ENCODE measurements at places on chromosomes 1 and 21. TPM values are rescaled to one million over a fixed set of nuclear protein-coding genes. Genes with fewer than 3 reads are reported as not detected.

Gene PERM1
- not detected for total RNA-seq

Gene S100A14
- total RNA-seq: not detected

Gene DTL
- total RNA-seq: 84.3 TPM

Gene GUCA2A
- total RNA-seq: not detected

Gene LCE3E
- total RNA-seq: not detected

Gene S100A9
- total RNA-seq: not detected

Gene GLUL
- total RNA-seq: 266 TPM

DNA sequence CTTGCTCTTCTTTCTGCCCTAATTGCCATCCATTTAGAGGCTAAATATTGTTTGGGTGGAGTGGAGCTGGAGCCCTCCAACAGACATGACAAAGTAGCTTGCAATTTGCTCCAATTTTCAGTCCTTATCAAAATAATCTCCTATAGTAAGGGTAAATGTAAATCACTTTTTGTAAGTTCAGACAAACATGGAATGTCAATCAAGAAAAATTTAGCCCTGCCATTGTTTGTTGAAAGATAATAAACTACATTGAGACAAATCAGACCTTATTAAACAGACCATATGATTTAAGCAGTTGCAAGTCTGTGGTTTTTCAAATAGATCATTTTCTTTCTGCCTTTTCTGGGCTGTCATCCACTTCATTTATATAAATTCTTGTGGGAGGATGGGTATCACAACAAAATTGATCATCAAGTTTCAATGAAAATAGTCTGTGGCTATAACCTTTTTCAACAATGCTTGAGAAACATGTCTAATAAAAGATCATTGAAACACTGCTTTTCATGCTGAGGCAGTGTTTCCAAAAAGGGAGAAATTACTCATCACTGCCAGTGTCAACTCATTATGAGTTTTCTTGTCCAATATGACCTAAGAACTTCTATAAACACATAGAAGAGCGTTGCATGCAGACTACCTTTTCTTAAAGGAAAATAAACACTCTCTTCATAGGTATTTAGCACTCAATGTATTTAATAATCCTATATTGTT lies 1152.0 kb upstream of the B3GALT2 start:
- no peak overlapping the region for H3K27ac ChIP-seq
- no peaks in the 10 kb centered on the region for H3K4me1 ChIP-seq
- H3K27me3 ChIP-seq: no peaks in the 10 kb centered on the region
- no peak for DNase-seq
- H3K4me3 ChIP-seq: no peak overlapping the region

- H3K4me1 ChIP-seq: no peaks in the 10 kb centered on the region
- no peaks in the 10 kb centered on the region for H3K27me3 ChIP-seq
- H3K27ac ChIP-seq: no peak overlapping the region
- no peaks in the 10 kb centered on the region for H3K36me3 ChIP-seq
- no peak overlapping the region for H3K4me3 ChIP-seq
- peak; percentile 43 for DNase-seq
Measured at GRCh38 chr1:53655931-53656746, 82.8 kb downstream of the GLIS1 start.

- H3K4me1 ChIP-seq: peaks cover 19% of the 10 kb centered on the region
- no peak for DNase-seq
- no peak overlapping the region for H3K27ac ChIP-seq
- H3K36me3 ChIP-seq: no peaks in the 10 kb centered on the region
- no peak overlapping the region for H3K4me3 ChIP-seq
Measured at GRCh38 chr1:24693827-24694379, 50.8 kb downstream of the SRRM1 start.

- H3K36me3 ChIP-seq: no peaks in the 10 kb centered on the region
- no peak overlapping the region for H3K27ac ChIP-seq
- no peak overlapping the region for H3K4me3 ChIP-seq
- H3K27me3 ChIP-seq: no peaks in the 10 kb centered on the region
Measured at GRCh38 chr1:184367427-184368038, 19.3 kb upstream of the C1orf21 start.

DNA sequence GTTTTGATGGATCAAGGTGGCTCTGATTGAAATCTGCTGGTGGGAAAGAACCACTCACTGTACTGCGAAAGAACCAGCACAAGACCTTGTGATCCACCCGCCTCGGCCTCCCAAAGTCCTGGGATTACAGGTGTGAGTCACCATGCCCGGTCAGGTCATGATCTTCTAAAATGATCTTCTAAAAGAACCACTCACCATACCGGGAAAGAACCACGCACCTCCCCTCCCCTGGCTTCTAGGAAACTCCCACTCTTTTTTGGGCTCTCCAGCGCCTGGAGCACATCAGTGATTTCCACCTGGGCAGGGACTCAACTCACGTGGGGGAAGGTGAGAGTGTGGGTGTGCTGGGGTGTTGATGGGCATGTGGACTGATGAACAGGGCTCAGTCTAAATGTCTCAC lies 7.9 kb upstream of the RAB7B start:
- DNase-seq: no peak
- no peak overlapping the region for H3K4me3 ChIP-seq
- H3K4me1 ChIP-seq: no peaks in the 10 kb centered on the region

DNA sequence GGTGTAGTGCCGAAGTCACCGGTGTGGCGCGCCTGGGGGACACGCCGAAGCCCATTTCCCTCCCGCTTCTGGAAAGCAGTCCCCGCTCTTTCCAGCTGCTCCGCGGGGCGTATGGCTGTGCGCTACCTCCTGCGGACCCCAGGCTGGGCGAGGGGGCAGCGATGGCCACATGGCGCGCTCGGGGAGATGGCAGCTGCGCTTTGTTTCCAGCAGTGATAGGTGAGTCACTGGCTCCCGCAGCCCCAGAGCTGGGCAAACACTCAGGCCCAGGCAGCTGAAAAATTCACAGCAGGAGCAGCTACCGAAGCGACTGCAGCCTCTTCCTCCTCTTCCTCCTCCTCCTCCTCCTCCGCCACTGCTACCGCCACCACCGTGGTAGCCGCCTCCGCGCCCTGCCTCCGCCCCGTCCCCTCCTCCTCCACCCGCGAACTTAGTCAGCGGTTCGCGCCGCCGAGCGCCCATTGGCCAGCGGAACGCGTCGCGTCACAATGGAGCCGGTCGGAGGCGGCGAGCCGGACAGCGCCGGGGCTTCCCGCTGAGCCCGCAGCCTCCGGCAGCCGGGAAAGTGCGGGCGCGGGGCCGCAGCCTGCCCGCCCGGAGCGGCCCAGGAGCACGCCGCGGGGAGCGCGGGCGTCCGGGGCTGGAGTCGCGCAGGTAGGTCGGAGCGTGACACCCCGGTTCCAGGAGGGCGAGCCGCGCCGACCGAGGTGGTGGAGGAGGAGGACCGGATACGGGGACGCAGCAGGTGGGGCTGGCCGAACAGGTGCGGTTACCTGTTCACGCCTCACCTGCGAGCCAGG lies at the start of gene LRRC8B:
Gene LRRC8B (plus strand): TSS at position 461 of the 800 bp plus-strand sequence. CDS start 57,822 bp downstream, outside the sequence.
- no peaks in the 10 kb centered on the region for H3K27me3 ChIP-seq
- no peaks in the 10 kb centered on the region for H3K36me3 ChIP-seq
- H3K27ac ChIP-seq: peak within 1 kb of the TSS; percentile 84
- peak; percentile 92 for DNase-seq

DNA sequence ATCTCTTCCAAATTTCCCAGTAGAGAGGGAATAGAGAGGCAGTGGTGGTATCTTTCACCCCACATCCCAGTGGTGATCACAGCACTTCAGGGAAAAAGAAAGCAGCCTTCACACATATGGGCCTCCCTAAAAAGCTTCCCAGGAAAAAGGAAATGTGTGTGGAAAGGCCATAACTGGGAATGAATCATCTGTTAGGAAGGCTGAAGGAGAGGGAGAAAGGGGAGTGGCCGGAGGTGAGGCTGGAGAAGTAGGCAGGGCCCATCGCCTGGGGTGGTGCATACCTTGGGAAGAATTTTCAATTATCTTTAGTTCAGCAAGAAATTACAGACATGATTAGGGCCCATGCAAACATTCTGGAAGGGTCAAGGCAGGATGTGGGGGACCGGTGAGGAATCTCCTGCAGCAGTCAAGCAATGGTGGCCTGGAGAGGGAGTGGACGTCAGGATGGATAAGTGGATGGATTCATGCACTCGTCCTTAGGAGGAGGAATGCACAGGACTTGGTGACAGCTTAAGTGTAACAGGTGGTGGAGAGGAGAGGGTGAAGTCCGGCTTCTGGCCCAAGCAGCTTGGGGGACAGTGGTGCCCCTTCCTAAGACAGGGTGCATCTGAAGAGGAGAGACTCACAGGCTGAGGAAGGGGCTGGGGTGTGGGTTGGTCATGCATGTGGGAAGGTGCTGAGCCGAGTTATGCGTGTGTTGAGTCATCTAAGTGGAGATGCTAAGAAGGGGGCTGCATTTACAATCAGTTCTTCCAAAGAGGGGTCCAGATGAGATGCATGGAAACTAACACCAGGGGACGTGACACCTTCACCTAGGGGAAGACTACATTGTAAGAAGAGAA lies 17.9 kb downstream of the HIVEP3 start:
- H3K36me3 ChIP-seq: no peaks in the 10 kb centered on the region
- DNase-seq: no peak
- H3K4me3 ChIP-seq: no peak overlapping the region
- H3K27ac ChIP-seq: no peak overlapping the region
- no peaks in the 10 kb centered on the region for H3K27me3 ChIP-seq

- H3K27ac ChIP-seq: no peak overlapping the region
- H3K36me3 ChIP-seq: no peaks in the 10 kb centered on the region
- no peaks in the 10 kb centered on the region for H3K4me1 ChIP-seq
- peak; percentile 19 for DNase-seq
- no peak overlapping the region for H3K4me3 ChIP-seq
- no peaks in the 10 kb centered on the region for H3K27me3 ChIP-seq
Measured at GRCh38 chr1:11784993-11785769, 20.6 kb downstream of the MTHFR start.

DNA sequence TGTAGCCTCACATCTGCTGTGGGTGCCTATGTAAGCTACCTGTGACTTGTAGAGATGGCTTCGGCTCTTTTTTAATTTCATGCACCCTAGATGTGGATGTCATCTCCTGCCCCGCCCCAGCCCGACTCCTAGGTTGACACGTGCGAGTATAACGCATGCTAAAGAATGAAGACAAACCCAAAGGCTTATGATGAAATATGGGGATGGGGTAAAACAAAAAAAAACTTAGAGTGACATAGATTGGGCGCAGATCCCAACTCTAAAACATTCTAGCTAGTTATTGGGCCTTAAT lies 613 bp upstream of the ERO1B start:
- no peaks in the 10 kb centered on the region for H3K4me1 ChIP-seq
- no peak for DNase-seq
- no peaks in the 10 kb centered on the region for H3K27me3 ChIP-seq
- no peak overlapping the region for H3K27ac ChIP-seq
- H3K36me3 ChIP-seq: no peaks in the 10 kb centered on the region

DNA sequence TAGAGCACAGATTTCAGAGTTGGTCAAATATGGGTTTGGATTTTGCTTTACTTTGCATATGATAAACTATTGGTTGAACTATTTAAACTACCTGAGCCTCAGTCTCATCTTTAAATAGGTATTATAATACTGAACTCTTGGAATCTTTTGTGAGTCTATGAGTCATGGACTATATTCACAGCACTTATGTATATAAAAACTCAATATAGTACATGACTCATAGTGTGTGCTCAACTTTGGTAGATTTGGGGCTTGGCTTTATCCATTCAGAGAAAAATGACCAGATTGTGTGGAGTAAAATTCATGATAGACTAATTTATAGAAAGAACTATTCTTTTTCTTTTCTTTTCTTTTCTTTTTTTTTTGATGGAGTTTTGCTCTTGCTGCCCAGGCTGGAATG lies 28.7 kb downstream of the FCRL3 start:
- DNase-seq: no peak
- H3K4me3 ChIP-seq: no peak overlapping the region
- no peaks in the 10 kb centered on the region for H3K4me1 ChIP-seq
- H3K27ac ChIP-seq: no peak overlapping the region
- no peaks in the 10 kb centered on the region for H3K27me3 ChIP-seq
- no peaks in the 10 kb centered on the region for H3K36me3 ChIP-seq

- DNase-seq: no peak
- H3K27me3 ChIP-seq: peaks cover 4% of the 10 kb centered on the region
- H3K4me3 ChIP-seq: no peak overlapping the region
- no peak overlapping the region for H3K27ac ChIP-seq
- H3K4me1 ChIP-seq: no peaks in the 10 kb centered on the region
- no peaks in the 10 kb centered on the region for H3K36me3 ChIP-seq
Measured at GRCh38 chr1:160064164-160064563, 5.8 kb downstream of the KCNJ10 start.

DNA sequence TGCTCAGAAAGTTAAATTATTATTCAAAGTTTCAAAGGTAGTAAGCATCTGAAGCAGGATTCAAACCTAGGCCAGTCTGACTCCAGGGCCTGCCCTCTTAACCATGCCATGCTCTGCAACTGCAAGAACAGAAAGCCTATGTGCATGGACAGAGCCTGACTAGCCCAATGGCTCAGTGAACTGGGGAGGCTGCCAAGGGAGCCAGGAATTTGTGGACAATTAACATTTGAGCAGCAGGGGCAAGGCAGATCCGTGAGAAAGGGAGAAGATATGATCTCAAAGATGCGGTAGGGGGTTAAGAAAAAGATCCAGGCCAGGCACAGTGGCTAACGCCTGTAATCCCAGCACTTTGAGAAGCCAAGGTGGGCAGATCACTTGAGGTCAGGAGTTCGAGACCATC lies 6.5 kb upstream of the ATP1A4 start:
- no peak overlapping the region for H3K27ac ChIP-seq
- H3K4me3 ChIP-seq: no peak overlapping the region
- DNase-seq: no peak
- H3K4me1 ChIP-seq: no peaks in the 10 kb centered on the region

DNA sequence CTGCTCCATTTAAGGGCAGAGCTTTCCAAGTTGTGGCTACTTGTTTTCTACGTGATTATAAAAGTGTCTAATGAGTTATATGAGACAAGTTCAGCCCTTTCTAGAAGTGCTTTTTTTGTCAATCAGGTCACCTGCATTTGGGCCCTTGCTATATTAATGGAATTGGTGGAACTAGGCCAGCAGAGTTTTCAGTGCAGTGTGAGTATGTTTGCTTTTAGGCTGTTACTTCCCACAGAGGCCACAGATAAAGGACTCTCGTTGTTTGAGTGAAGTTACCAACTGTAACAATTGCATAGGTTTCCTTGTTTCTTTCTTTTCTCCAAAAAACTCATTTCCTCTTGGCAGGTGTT lies 10.9 kb downstream of the SMAP2 start:
- H3K4me3 ChIP-seq: no peak overlapping the region
- H3K36me3 ChIP-seq: no peaks in the 10 kb centered on the region
- H3K4me1 ChIP-seq: peaks cover 85% of the 10 kb centered on the region
- no peaks in the 10 kb centered on the region for H3K27me3 ChIP-seq
- H3K27ac ChIP-seq: peak overlapping the region; percentile 93
- DNase-seq: no peak

GRCh38 chr1:97192872-97193572 lies 471.4 kb downstream of the PTBP2 start:
- H3K4me1 ChIP-seq: peaks cover 36% of the 10 kb centered on the region
- H3K27ac ChIP-seq: no peak overlapping the region

GRCh38 chr1:115084902-115085511 lies 4.3 kb downstream of the TSPAN2 start:
- H3K27ac ChIP-seq: no peak overlapping the region
- no peak overlapping the region for H3K4me3 ChIP-seq
- H3K4me1 ChIP-seq: peaks cover 3% of the 10 kb centered on the region

- H3K36me3 ChIP-seq: no peaks in the 10 kb centered on the region
- no peak overlapping the region for H3K4me3 ChIP-seq
- no peak overlapping the region for H3K27ac ChIP-seq
- H3K4me1 ChIP-seq: no peaks in the 10 kb centered on the region
Measured at GRCh38 chr1:71717186-71717585, 565.2 kb downstream of the NEGR1 start.

GRCh38 chr1:234662148-234662547 lies 52.2 kb upstream of the IRF2BP2 start:
- H3K36me3 ChIP-seq: no peaks in the 10 kb centered on the region
- H3K27ac ChIP-seq: no peak overlapping the region
- no peaks in the 10 kb centered on the region for H3K27me3 ChIP-seq
- no peaks in the 10 kb centered on the region for H3K4me1 ChIP-seq
- DNase-seq: no peak

Data from A673 (cell line).